ENCODE measurements at places on chromosomes 7 and 10.

GRCh38 chr7:111803015-111803758 is 240.9 kb upstream of the IMMP2L start:
- no peak for DNase-seq

DNA sequence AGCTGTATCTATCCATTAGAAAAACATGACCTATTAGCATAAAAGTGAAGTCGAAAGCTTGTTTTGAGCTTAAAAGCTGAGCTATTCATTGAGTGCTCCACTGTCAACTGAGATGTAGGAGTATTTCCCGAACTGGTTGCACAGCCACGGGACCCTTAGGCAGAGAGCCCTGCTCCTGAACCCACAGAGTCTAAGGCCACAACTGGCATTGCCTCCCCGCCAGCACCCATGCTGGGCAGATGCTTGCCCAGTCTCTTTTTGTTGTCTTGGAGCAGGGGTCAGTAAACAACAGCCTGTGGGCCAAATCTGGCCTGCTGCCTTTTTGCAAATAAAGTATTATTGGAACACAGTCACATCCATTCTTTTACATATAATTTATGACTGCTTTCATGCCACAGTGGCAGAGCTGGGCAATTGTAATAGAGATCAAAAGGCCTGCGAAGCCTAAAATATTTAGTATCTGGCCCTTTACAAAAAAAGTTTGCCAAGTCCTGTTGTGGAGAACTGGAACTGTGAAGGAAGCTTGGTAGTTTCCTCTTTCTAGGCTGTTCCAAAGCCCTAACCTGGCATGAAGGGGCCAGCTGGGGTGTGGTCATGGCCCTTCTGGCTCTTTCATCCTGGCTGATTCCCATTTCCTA is 58.4 kb upstream of the WAPL start:
- DNase-seq, result no peak

DNA sequence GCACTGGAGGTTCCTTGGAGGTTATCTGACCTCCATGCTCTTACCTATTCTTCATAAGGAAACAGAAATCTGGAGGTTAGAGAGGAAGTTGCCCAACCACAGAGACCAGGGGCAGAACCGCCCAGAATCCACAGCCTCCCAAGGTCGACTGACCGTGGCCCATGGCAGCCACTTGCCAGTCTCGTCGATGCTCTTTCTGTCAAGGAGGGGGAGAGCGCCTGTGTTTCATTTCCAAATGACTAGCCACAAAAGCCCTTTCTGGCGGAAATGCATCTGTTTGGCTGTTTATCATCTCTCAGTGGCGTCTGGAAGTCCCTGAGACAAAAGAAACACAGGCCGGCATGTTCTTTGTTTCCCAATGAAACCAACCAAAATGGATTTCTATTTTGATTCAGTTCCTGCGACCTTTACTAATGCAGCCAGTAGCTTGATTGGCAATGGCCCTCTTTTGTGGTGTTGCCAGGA is 2.9 kb downstream of the RAMP3 start:
- DNase-seq, result peak; percentile 37

DNA sequence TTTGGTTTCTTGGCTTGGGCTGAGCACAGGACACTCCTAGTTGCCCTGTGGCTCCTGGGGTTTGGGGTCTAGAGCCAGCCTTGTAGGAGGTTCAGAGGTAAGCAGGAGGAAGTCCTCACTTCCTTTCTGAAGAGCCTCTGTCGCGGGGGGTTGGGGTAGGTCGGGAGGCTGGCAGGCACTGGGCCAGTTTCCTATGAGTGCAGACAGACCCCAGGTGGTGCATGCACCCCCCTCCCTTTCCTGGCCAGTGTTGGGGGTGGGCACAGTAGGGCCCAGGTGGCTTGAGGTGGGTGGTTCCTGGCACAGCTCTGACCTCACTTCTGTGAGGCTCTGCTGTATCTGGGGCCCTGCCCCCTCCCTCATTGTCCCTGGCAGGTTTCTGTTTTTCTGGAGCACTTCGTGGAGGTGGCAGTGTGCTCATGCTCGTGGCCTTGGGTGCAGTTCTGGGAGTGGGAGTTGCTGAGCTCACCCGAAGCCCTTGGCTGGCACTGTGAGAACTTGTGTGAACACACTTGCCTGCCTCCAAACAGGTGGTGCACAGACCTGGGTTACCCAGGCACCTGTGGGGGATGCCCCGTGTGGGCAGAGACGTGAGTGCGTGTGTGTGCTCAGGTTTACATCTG is 1.8 kb downstream of the PALD1 start:
- peak; percentile 37 for DNase-seq

GRCh38 chr10:126001576-126001975 is 105.2 kb downstream of the FANK1 start:
- DNase-seq, result no peak
